ENCODE measurements at places on chromosomes 1 and 21. TPM values are rescaled to one million over a fixed set of nuclear protein-coding genes. Genes with fewer than 3 reads are reported as not detected.

Gene SPATA46
- not detected for total RNA-seq

Gene AUNIP
- not detected for total RNA-seq

Gene TRIM17
- 0.51 TPM for total RNA-seq

Gene ERICH3
- not detected for total RNA-seq

- no peak for DNase-seq
Measured at GRCh38 chr1:70627910-70628309, 216.8 kb downstream of the CTH start.

DNA sequence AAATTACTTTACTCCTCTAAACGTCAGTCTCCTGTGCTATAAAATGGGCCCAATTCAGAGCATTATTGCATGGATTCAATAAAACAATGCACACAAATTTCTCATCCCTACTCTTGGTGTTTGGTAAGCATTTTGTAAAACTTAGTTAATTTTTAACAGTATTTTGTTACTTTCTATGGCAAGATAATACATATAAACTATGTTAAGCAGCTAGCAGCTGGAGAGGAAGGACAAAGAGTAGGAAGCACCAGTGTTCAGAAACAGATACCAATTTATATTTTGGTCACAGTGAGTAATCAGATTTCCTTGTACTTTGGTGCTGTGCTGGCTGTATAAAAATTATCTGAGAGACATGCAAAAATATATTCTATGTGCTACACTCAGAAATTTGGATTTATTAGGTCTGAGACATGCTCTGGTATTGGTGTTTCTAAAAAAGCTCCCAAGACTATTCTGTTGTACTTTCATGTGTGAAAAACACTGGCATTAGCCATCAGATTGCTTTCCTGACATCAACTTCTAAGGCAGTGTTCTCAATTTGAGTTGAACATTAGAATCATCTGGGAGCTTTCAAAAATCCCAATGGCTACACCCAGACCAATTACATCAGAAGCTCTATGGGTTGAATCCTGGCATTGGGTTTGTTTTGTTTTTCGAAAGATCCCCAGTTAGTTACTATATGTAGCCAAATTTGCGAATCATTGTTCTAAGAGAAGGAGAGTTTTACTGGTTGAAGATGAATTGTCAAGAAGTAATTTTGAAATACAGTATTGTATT is 100.3 kb upstream of the C1orf87 start:
- DNase-seq = no peak

DNA sequence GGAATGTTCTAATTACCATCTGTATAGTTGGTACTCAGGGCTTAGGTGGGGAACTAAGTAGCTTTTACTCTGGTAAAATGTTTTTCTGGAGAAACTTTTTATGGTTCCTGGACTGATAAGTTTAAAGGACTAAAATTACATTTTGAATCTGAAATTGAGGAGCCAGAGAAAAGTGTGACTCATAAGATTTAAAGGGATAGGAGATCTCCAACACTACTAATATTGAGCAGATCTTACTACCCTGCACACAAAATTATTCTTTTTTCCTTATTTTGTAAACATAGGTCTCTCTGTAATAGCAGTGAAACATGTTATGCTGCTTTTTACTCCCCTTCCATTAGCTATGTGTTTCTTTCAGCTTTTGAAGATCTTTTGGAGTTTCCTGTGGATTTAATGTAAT is 32.5 kb downstream of the MTF2 start:
- DNase-seq = no peak

- no peak for DNase-seq
Measured at GRCh38 chr1:89277725-89278124, 5.1 kb upstream of the GBP5 start.

- DNase-seq = no peak
Measured at GRCh38 chr1:237873487-237874211, 17.1 kb downstream of the ZP4 start.

DNA sequence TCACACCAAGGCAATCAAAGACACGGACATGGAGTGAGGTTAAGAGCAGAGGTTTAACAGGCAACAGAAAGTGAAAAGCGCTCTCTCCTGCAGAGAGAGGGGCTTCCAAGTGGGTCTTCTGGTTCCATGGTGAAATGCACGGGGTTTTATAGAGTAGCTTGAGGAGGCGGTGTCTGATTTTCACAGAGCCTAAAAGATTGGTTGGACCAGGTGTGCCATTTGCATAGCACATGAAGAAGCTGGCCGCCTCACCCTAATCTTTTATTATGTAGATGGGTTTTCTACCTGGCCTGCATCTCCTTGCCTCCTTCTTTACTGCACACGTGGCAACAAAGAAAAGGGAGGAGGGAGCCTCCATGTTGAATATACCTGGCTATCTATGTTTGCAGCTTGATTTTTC is 197.3 kb downstream of the RYR2 start:
- no peak for DNase-seq

DNA sequence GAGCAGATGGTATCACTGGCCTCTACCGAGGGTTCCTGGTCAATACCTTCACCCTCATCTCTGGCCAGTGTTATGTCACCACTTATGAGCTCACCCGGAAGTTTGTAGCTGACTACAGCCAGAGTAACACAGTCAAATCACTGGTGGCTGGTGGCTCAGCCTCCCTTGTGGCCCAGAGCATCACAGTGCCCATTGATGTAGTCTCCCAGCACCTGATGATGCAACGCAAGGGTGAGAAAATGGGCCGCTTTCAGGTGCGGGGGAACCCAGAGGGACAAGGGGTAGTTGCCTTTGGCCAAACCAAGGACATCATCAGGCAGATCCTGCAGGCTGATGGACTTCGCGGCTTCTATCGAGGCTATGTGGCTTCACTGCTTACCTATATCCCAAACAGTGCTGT is 6.1 kb downstream of the SLC25A44 start:
- no peak for DNase-seq

- no peak for DNase-seq
Measured at GRCh38 chr1:6824665-6825368, 39.6 kb downstream of the CAMTA1 start.

DNA sequence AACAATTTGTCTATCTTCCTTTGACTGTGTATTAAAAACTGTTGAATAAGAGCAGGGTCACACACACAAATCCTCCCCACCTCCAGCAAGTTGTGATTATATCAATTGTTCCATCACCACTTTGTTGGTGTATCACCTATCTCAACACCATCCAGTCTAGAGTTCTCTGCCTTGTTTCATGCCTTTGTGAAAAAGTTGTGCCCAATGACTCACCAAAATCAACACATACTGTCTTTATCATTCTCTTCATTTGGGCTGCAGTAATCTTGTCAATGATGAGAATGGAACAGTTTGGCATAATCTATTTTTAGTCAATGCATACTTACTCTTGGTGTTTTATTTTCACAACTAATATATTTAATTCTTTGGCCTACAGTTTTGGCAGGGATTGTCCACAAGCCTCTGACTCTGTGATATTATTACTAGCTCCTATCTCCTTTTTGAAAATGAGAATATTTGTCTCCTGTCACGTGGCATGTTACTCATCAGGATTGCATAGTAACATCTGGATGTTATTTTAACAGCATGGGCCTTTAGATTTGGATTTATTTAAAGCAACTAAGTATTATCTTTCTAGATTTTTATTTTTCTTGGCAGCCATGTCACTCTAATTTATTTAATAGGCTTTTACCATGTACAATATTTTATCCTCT is 5.1 kb downstream of the C1orf87 start:
- no peak for DNase-seq

- peak; percentile 47 for DNase-seq
Measured at GRCh38 chr21:46006547-46007491, 25.2 kb downstream of the COL6A1 start.

- DNase-seq = no peak
Measured at GRCh38 chr1:151817353-151817730, 12.1 kb upstream of the LINGO4 start.

DNA sequence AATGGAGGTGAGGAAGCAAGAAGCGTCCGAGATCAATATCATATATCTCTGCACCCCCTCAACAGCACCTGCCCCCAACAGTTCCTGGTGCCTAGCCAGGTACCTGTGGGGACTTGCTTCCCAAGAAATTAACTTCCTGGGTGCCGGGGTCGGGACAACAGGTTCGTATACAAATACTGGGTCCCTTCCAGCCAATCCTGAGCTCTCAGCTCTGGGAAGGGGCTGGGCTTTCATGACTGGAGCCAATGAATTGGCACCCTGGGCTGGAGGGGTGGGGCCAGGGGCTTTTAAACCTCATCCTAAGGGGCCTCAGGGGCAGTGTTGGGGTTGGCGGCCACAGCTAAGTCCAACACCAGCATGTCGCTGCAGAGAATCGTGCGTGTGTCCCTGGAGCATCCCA is at the start of gene PADI3:
Gene PADI3 (plus strand): TSS at position 318 of the 400 bp plus-strand sequence. CDS start 40 bp downstream, at position 358.
- no peak for DNase-seq

DNA sequence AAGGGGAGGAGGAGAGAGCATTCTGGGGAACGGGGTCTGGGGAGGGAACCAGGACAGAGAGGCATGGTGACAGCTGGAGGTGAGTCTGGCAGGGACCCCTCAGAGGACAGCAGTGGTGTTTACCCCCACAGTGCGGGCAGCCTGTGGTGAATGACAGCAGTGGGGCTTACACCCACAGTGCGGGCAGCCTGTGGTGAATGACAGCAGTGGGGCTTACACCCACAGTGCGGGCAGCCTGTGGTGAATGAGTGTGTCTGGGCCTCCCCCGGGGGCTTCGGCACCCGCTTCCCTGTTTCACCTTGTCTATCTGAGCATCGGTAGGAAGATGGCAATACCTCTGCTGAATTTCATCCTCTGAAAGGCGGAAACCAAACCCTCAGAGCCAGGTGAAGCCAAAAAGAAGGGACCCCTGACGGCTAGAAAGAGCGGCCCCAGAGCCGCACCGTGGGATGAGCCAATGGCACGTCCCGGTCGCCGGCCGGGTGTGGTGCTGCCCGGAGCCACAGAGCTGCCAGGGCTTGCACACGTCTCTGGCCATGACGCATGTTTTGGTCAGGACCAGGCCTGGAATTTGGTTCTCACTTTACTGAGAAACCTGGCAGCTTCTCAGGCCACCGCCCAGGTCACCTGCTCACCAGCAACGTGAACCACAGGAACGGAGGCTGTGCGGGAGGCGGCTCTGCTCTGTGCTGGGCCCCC is 54.1 kb downstream of the SIK1 start:
- no peak for DNase-seq

DNA sequence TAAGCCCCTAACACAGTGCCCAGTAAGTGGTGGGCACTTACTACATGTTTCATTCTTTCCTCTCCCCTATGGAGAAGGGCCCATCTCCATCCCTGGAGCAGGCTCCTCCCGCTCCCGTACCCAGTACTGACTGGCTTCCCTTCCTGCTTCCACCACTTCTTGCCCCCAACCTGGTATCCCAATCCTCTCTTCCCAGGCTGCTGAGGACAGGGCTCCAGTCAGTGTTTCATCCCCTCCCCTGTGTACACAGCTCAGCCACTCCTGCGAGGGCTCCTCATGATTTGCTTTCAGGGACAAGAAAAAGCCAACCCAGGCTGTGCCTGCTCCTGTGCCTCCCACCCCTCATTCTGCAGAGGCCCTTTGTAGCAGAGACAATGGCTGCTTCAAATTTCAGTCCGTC is 20.8 kb upstream of the ETV3 start:
- DNase-seq = no peak

DNA sequence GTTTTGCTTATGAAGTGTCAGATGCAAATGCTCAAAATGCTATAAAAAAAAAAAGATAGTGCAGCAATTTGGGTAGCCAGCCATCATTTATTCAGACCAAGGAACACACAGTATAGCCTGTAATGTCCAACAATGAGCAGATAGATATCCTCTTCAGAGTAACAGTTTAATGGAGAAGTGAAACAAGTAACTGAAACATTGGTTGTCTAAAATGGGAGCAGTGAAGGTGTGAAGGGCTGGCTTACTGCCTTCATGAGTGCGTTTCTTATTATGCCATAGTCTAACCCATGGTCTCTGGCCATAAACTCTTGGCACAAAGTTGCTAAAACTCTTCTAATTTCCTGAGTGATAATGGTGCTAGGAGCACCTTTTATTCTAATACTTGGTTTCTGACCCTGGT is 11.4 kb downstream of the RGS5 start:
- DNase-seq = no peak

GRCh38 chr1:188194916-188195315 is 1366.2 kb downstream of the PLA2G4A start:
- no peak for DNase-seq

- no peak for DNase-seq
Measured at GRCh38 chr21:32817208-32817607, 45.7 kb upstream of the PAXBP1 start.

DNA sequence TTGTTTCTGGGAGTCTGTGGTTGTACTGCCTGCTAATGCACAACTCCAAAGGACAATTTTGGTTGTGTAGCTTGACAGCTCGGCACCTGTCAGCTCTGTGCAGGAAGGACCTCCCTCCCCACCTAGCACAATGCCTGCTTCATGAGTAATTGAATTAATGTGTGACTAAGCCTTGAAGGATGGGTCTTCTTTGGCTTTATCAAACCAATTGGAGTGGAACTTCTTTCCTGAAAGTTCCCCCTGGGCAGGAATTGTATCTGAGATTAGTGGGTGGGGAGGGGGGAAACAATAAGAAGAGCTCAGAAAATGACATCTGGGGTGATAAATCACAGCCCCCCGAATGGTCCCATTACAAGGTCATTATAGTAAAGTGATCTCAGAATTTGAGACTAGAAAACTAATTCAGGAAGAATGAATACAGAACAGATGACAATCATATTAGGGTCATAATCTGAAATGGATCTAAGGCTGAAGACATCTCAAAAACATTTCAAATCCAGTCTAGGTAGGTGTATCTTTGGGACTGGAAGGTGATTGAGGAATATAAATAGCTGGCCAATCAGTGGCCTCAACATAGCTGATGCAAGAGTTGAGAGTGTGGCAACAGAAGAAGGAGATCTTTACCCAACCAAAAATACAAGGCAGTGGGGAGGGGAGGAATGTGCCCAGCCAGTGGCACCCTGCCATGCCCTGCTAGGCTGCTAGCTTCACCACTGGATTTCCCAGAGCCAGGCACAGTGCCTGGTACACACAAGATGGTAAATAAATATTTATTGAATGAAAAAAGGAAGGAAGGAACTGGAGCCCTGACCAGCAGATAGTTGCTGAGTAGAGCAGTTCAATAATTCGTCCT is 10.1 kb upstream of the SESN2 start:
- DNase-seq = peak; percentile 71

- DNase-seq = no peak
Measured at GRCh38 chr1:12416101-12416500, 186.3 kb downstream of the VPS13D start.

GRCh38 chr1:44812822-44813543 is 4.7 kb downstream of the BTBD19 start:
- peak; percentile 68 for DNase-seq

GRCh38 chr1:21241771-21242581 is 48.3 kb downstream of the ECE1 start:
- no peak for DNase-seq

DNA sequence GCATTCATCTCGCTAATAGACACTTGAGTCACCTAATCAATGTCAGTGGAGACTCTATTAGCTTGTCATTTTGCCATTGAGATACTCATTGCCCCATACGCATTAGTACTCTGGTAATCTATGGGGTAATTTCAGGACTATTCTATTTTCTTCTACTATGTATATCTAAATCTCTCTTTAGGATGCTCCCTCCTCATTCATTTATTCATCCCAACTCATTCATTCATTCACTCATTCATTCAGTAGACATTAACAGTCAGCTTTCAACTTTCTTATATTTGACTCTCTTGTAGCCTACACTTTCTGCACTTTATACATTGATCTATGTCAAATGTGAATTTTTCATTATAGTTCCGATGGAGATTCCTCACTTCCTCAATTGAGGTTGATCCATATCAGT is 170.9 kb downstream of the ASTN1 start:
- no peak for DNase-seq
